ENCODE measurements at places on chromosomes 3 and 15. TPM values are rescaled to one million over a fixed set of nuclear protein-coding genes. Genes with fewer than 3 reads are reported as not detected.

DNA sequence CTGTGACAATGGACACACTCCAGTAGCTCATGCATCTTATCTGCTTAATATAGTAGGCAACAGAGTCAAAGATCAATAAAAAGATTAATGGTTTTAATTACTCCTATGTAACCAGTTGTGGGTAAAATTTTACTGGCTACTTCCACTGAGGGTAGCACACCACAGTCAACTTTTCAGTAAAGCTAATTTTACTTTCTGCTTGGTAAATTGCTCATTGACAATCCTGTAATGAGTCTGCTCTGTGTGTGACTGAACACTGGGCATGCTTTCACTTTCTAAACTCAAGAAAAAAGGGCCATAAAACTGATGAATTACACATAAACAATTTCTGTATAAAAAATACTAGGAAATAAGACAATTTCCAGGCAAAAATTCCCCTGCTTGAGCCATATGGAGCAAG lies 838.3 kb downstream of the VGLL3 start:
- no peak for DNase-seq

Gene P2RY12
- 0.54 TPM for polyA plus RNA-seq

DNA sequence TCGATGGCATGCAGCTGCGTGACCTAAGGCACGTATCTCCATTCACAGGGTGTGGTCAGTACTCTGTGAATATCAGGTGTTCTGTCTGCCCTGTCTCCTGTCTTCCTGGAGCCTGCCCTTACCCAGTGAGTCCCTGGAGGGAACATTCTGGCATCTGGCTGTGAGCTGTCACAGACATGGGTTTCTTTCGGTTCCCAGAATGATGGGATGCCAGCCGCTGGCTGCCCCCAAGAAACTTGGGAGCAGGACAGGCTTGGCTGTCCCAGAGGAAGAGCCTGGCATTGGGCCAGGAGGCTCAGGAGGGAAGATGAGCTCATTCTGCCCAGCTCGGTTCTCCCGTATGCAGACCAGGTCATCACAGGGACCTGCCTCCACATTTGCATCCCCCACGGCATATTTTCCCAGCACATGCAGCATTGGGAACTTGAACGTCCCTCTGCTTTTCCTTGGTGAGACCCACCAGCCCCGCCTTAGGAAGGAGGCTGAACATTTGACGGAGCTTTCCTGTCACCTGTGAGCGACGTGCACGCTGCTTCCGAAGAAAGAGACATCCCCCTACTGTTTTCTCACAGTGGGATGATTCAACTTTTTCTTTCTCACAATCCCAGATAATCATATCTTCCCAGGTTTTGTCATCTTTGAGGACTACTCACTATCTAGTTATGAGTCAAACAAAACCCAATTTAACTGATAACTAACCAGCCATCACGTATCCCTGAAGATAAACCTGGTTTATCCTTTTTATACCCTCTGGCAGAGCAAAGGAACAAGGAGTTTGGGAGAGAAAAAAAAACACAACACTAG lies 22.0 kb upstream of the PGPEP1L start:
- no peak for DNase-seq

Gene TIMP4
- 0.64 TPM for polyA plus RNA-seq

Gene SLC38A3
- polyA plus RNA-seq, result not detected

Gene OR5K2
- polyA plus RNA-seq, result 0.10 TPM

Gene GOLGA8S
- polyA plus RNA-seq, result not detected

Gene PLA2G4B
- polyA plus RNA-seq, result 11.3 TPM

DNA sequence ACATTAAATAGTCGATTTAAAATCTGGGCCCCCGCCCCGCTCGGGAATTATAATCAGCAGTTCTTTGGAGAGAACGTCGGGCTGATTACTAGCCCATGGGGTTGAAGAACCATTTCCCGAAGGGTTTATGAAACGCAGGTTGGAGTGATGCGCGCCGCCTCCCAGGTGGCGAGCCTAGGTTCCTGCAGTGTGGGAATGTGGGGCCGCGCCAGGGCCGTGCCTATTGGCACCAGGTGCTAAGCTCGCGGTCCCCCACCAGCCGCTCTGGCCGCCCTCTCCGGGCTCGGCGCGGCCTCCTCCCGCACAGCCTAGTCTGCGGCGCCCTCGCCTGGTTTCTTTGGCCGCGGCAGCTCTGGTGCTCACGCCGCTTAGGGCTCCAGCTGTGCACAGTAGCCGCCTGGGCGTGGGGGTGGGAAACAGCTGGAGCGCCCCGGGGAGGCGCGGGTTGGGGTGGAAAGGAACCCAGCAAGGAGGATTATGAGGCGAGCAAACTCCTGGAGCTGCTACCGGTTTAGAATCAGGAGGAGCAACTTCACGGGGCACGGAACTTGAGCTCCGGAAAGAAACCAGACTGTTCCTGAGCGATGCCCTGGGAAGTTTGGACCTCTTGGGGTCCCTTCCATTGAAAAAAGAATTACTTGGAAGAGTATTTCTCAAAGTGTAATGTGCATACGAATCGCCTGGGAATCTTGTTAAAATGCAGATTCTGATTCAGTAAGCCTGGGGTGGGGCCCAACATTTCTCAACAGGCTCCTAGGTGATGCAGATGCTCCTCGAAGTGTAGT lies 5.6 kb upstream of the MECOM start:
- DNase-seq, result peak; percentile 74

DNA sequence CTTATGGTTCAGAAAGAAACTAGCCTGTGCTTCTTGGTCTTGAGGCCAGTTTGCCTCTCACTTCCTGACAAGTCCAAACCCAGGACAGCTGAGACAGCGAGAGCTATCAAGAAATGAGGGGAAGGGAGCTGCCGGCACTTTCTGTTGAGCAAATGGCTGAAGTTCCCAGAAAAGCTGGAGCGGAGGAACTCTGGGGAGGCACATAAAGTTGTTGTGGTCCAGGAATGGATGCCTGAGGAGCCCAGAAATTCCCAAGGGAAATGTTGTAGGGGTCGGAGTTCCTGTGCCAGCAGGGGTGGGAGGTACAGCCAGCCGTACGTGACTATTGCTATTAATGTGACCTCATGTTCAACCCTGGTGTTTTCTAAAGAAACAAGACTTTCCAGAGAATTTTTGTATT lies 98.8 kb upstream of the TNFAIP8L3 start:
- DNase-seq, result no peak

Gene TUSC7
- polyA plus RNA-seq, result not detected

Gene GABRR3
- polyA plus RNA-seq, result not detected

Gene NDN
- 69.2 TPM for polyA plus RNA-seq

DNA sequence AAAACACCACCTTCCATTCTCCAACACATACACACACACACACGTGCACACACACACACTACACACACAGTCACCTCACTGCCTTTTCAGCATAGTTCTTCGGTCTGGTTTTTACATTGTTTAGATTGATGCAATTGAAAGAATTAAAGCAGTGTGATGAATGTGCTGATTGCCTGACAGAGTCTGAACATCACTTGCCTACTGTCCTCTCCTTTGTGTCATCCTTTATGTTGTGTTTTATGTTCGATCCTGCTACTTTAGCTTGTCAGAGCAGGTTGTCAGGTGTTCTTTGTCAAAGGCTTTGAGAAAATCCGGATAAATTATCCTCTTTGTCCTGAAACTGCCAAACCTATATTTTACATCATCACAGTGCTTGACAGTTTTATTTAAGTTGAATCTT lies 80.4 kb downstream of the IQCH start:
- DNase-seq, result no peak

Gene SLC22A13
- not detected for polyA plus RNA-seq

- no peak for DNase-seq
Measured at GRCh38 chr3:71998995-71999673, 214.2 kb upstream of the PROK2 start.

Gene TJP1
- 28.6 TPM for polyA plus RNA-seq

Gene KNL1
- 9.5 TPM for polyA plus RNA-seq

Gene C3orf62
- polyA plus RNA-seq, result 4.5 TPM

Gene OIP5
- polyA plus RNA-seq, result 6.7 TPM

- DNase-seq, result no peak
Measured at GRCh38 chr3:174767853-174768382, 91.2 kb upstream of the NAALADL2 start.

DNA sequence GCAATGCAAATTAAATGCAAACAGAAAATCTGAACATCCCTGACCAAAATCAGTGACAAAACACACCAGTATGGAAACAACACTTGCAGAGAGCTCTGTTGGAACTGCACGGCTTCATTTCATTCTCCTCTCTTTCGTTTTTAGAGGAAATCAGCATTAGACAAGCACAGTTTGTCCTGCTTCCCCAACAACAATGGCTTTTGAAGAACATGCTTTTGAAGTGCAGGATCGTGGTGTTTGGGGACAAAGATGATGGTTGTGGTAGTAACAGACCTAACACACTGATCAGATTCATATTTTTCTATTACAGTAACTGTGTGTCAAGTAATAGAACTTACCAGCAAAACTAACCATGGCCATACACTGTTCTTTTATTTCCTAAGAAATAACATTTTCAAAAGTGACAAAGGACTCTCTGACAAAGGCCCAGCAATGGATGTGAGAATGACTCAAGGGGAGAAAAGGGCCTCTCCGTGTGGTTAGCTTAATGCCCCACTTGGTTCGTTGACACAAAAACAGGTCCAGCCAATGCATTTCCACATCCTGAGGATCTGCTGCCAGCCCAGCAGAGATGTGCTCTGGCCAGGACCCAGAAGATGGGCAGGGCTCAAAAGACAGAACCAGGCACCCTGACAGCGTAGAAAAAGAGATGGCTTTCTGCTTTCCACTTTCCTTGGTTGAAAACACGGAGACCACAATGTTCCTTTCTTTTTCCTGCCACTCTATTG lies 84.1 kb downstream of the CCNL1 start:
- no peak for DNase-seq

Measured in small intestine (tissue), 16 donors.